ENCODE measurements at places on chromosomes 7 and 10. TPM values are rescaled to one million over a fixed set of nuclear protein-coding genes. Genes with fewer than 3 reads are reported as not detected.

Gene OR6B1
- total RNA-seq: not detected

DNA sequence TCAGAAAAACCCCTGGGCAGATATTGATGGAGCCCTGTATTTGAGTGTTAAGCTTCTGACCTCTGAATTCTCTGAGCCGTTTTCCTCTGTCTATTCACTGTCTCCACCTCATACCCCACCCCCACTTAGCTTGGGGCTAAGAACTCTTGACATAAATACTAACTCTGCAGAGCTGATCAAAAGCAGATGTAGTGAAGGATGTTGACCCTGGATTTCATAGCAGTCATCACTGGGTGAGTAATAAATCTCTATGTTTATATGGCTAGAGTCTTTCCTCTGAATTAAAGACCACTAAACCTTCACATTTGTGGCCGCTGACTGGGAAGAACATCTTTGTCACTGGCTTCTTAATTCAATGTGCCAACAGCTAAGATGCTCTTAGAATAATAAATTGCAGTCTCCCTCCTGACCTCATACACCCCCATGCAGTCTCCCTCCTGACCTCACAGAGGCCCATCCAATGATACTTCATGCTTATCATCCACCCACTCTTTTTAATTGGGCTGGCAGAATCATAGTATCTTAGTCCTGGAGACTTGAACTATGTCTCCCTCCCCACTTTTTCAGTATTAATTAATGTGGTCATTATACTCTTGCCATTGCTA, 78.0 kb upstream of the MACROH2A2 start:
- no peak for DNase-seq

DNA sequence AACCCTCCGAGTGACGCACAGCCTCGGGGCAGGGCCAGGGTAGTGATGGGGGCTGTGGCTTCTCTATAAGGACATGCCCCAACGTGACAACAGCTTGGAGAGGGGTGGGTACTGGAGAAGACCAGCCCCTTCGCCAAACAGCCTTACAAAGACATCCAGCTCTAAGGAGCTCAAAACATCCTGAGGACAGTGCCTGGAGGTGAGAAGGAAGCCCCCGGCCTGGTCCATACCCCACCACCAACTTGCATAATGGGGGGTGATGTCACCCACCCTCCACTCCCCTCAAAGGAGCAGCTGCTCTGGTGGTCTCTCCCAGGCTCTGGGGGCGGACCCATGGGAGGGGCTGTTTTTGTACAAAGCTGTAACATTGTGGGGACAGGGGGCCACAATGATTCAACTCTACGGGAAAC, 15.1 kb downstream of the PRSS2 start:
- no peak for DNase-seq

DNA sequence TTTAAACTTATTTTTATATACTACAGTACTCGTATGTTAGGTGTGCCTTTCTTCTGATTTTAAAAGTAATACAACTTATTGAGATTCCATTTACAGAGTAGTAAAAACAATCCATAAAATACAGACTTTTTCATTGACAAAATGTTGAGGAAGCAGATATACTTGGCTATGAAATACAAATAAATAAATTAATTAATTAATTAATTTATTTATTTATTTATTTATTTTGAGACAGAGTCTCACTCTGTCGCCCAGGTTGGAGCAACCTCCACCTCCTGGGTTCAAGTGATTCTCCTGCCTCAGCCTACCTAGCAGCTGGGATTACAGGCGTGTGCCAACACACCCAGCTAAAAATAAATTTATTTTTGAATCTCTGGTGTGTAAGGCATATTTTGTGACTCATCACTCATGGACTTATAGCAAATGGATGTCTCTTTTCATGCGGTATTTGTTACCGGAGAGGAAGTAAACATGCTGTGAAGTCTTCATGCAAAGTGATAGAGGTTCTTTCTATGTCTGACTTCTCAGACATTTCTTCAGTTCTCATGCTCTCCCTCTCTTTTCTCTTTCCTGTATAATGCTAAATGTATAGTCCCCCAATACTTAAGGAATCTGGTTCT, 20.2 kb upstream of the SRPK2 start:
- DNase-seq: no peak

Gene GDF2
- not detected for total RNA-seq

DNA sequence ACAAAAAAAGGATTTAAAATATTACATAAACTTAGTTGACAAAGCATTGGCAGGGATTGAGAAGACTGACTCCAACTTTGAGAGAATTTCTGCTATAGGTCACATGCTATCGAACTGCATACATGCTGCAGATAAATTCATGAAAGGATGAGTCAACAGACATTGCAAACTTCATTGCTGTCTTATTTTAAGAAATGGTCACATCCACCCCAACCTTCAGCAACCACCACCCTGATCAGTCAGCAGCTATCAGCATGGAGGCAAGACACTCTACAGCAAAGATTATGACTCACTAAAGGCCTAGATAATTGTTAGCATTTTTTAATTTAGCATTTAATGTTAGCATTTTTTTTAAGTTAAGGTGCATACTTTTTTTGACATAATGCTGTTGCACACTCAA, 73.6 kb downstream of the AGK start:
- DNase-seq: no peak

GRCh38 chr7:94336009-94336408, 58.7 kb upstream of the COL1A2 start:
- no peak for DNase-seq

Gene CALY
- not detected for total RNA-seq

DNA sequence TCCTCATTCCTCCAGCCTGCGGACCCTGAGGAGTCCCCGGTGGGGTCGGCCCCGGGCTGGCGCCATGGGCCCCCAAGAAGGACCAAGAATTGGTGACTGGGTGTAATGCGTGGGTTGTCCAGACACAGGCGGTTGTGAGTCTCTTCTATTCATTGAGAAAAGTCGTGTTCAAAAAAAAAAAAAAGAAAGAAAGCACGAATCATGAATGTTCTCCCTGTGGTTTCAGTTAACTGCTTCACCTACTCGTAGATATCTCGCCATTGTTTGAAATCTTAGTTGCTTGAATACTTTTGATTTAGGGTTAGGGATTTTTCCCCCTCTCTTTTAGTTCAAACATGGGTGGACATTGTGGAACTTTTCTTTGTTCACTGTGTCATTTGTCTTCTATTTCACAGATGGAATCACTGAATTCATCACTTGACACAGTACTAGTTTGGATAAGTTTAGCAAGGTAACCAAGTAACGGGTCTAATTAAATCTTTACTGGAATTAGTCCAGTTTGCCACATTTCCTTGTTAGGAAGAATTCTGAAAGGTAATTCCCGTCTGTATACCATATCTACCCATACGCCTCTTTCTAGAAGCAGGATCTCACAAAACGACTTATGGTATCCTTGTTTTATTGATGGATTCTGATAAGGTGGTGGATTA, 775 bp downstream of the STARD3NL start:
- DNase-seq: peak; percentile 58

DNA sequence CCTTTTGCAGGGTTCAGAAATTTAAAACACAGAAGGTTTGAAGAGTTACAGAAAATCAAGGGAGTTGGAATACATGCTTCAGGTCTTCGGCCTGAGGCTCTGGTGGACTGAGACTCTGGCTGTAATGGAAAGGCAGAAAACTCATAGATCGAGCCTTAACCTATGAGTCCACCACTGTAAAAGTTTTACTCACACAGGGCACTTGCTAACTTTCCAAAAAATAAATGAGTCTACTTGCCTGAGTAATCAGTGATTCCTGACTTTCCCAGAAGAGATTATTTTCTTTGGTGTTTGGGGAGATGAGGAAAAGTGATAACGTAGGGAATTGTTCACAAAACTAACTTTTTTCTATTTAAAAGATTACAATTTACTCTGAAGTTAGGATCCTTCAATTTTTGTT, 108.0 kb downstream of the MBL2 start:
- DNase-seq: no peak

GRCh38 chr10:19658622-19659233, 157.5 kb upstream of the PLXDC2 start:
- no peak for DNase-seq

DNA sequence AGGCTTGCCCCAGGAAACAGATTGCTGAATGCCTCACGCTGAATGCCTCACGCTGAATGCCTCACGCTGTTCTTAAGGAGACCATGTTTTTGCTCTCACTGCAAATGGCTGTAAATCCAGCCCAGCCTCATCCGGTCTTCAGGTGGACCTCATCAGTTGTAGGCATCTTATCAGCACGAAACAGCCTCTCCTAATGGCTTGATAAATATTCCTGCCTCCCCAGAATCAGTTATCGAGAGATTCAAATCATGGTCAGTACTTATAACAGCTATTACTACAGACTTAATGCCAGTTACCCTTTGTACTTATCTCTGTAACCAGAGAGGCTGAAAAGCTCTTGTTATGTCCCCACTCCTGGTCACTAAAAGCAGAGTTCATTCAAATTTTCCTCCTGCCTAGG, 290.6 kb downstream of the FZD1 start:
- DNase-seq: peak; percentile 21

- no peak for DNase-seq
Observed at GRCh38 chr10:100738055-100738827, 7.1 kb upstream of the PAX2 start.
